ENCODE measurements at places on chromosomes 12 and 14.

GRCh38 chr14:59870277-59871165 lies at the start of gene RTN1:
Gene RTN1 (minus strand): TSS chr14:59870776. CDS start chr14:59870630, 146 bp downstream.
- DNase-seq: peak; percentile 85

- no peak for DNase-seq
Observed at GRCh38 chr12:11713202-11713601, 63.7 kb downstream of the ETV6 start.

- DNase-seq: no peak
Observed at GRCh38 chr12:95653771-95654546, 102.7 kb upstream of the USP44 start.

GRCh38 chr14:89264196-89264800 lies 152.7 kb downstream of the FOXN3 start:
- DNase-seq: no peak

DNA sequence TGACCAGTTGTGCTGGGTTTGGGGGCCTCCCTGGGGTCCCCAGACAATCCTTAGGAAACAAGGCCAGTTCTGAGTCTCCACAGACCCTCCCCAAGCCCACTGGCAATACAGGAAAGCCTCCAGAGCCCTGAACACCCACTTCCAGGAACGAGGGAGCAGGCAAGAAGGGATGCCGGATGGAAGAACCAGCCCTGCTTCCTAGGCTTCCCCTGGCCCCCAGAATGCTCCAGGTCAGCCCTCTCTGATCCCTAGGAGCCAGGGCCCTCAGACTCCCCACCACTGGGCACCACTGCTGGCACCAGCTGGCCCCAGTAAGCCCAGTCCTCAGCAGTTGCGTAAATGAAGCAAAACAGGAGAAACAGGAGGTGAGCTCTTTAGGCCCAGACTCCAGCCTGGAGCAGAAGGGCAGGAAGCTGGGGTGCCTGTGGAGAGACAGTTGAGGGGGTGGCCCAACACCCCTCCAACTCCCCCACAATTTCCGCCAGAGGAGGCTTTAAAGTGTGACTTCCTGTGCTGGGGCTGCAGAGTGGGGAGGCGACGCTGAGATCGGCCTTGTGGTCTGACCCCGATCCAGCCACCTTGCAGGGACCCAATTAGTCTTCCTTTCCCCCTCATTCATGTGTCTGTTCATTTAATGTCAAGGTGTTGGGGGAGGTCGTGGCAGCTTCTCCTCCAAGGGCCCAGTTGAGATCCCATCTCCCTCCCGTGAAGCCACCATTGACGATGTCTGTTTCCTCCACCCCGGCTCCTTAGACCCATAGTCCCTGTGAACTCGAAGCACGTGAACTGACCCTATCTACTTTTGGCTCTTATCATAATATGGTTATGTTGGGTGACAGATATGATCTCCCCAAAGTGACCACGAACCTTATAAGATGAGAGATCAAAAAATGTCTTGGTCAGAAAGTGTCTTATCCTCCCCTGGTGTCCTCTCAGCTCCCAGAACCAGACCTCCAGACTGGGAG lies 4.7 kb downstream of the TNFRSF1A start:
- DNase-seq: peak; percentile 92

- DNase-seq: no peak
Observed at GRCh38 chr14:59633486-59633885, 56.9 kb upstream of the CCDC175 start.

DNA sequence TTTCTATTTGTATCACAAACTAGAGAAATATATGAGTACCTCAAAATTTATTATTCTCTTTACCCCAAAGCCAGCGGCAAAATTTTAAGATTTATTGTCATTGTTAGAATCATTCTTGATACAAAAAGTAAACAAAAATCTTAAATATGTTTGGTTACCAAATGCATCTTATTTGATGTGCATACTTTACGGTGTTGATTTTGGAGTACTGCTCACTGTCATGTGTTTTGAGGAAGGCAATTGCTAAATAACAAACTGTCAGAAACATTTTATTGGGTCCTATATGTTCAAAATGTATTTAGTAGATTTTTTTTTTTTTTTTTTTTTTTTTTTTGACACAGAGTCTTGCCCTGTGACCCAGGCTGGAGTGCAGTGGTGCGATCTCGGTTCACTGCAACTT lies 124.9 kb downstream of the PTPRR start:
- no peak for DNase-seq

- DNase-seq: no peak
Observed at GRCh38 chr12:12022306-12022936, 48.3 kb upstream of the BCL2L14 start.

DNA sequence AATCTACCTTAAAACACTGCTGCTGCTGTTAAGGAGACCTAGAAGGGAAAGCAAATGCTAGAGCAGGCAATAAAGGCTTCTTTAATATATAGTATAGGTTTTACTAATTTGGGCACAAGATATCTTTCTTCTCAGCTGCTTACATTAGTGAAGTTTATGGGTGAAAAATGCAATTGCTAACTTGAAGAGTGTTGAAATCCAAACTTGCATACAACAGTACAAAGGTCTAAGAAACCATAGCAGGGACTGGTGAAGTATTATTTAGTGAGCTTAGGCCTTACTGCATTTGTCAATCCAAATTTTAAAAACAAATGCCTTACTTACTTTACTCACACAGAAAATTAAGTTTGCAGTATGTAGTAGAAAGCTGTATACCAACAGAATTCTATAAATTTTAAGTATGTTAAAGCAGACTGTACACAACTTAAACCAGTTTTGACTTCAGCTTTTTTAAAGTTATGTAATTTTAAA lies 1.4 kb upstream of the AP4S1 start:
- DNase-seq: peak; percentile 35

DNA sequence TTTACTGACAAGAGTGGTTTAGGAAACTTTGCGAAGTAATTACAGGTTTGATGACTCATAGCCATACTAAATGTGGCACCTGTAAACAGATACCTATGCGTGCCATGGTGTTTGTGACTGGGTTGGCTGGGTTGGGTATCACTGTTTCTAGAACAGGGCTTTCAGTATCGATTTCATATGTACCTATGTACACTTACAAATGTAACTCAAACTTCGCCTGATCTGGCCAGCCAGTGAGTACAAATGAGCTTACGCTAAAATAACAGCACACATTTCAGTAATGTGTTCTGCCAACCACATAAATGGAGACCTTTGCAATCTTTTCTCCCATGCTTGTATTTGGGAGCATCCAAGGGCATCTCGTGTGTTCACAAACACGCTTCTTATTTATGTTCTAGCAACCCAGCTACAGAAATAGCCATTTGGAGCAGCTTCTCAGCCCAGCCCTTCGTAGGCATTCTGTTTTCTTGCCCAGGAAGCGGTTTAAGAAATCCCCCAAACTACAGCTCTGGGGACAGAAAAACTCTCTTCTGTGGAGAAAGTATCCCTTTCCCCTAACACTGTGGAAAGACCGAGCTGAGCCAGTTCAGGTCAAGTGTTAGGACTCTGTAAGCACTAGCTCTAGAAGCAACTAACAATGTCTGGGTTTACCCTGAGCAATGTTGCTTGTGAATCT lies 42.3 kb upstream of the MDM1 start:
- DNase-seq: no peak
